ENCODE measurements at places on chromosomes 7 and 10.

GRCh38 chr10:128568491-128568890 lies 442.3 kb upstream of the MKI67 start:
- DNase-seq = no peak

GRCh38 chr10:3148994-3149393 lies 23.6 kb downstream of the PITRM1 start:
- no peak for DNase-seq

DNA sequence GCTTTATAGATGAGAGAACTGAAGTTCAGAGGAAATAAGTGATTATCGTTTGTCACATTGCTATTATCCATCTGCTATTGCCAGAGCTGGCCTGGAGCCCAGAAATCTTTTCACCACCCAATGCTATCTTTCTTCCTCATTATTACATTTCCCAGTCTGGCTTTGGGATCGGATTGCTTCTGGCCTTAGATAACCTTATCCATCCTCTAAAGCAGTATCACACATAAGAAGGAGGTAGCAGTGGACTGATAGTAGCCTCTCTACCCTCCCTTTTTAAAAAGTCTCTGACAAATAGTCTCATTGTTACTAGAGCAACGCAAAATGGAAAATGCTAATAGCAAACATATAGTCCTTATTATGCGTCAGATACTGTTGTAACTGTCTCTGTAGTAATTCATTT lies 1.3 kb upstream of the CLDN12 start:
- no peak for DNase-seq

DNA sequence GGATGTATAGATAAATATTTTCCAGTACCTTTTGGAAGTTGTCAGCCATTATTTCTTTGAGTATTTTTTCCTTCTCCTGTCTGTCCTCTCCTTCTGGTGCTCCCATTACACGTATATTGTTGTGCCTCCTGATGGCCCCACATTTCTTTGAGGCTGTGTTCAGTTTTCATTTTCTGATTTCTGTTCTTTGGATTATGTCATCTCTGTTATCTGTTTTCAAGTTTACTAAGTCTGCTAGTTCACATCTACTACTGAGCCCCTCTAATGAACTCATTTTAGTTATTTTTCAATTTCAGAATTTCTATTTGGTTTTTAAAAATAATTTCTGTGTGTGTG lies 16.3 kb downstream of the RBM33 start:
- DNase-seq = no peak

- DNase-seq = no peak
These were observed 349.4 kb downstream of the GATA3 start for GRCh38 chr10:8403711-8404371.

DNA sequence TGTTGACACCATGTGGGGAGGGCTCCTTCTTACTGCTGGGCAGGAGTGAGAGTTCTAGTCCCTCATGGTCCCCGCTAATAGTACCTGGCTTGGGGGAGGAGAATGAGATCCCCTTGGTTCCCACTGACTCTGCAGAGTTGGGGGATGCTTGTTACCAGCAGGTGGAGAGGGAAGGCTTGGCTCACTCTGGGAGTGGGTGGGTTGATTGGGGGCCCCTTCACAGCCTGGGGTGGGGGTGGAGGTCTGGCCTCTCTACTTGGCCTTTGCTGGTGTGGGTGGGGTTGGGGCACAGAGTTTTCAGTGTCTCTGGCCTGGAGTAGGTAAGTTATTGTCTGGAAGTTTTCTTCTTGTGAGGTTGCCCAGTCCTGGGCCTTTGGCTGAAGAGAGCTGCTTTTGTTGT lies 31.9 kb downstream of the ADCY1 start:
- DNase-seq = peak; percentile 2

DNA sequence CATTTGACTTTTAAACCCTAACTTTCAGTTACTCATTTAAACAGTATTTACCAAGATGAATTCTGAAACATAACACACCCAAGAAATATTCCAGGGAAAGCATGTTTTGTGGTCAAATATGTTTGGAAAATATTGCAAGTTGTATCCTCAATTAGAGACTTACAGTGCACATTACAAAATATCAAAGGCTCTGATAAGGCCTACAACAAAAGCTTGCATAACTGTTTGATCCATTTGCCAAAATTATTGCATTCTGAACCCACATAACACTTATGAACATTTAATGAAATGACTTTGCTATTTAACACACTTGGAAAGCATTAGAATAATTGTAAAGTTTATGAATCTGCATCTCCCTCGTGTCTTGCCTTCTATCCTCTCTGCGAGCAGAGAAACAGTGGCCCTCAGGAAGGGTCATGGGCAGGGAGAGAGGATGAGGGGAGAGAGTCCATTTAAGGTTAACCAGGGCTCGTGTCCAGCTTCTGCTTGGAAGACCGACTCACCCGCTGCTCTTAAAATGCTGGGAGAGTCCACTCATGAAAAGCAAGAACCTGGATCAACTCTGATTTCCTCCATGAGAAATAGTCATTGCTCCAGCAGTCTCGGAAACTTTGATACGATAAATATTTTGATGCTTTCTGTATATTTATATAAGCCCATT lies 408.2 kb upstream of the ZMIZ1 start:
- no peak for DNase-seq

- no peak for DNase-seq
These were observed 242.1 kb downstream of the MGMT start for GRCh38 chr10:129709101-129709500.

DNA sequence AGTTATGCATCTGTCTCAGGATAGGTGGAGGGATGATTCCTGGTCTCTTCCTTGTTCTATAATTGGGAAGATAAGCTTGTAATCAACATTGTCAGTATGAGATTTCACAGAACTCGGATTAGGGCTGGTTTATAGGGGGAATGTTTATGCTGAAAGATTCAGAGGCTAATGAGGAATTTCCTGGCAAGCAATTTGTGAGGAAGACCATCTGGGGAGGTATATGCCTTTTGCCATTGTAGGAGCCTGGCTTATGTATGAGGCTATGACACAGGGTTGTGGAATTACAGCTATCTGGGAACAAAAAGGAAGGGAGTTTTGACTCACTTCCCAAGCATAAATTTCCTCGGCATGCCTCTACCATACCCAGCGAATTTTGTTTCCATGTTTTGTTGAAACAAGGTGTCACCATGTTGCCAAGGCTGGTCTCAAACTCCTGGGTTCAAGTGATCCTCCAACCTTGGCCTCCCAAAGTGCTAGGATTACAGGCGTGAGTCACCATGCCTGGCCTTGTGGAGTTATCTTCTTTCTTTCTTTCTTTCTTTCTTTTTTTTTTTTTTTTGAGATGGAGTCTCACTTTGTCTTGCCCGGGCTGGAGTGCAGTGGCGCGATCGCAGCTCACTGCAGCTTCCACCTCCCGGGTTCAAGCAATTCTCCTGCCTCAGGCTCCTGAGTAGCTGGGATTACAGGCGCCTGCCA lies 1.6 kb upstream of the COPS6 start:
- DNase-seq = no peak

DNA sequence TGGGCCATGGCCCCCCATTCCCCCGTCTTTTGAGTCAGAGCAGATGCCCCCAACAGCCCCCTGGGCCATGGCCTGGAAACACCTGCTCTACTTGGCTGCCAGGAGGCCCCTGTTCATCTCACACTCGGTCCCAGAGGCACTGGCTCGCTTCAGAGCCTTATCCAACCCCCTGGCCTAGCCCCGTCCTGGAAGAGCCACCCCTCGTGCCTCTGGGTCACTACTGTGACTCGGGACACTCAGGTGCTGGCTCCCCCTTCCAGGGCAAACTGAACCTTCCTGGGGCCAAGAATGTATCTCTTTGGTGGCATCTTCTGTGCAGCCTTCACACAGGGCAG lies 7.0 kb downstream of the POLR2J start:
- peak; percentile 17 for DNase-seq

DNA sequence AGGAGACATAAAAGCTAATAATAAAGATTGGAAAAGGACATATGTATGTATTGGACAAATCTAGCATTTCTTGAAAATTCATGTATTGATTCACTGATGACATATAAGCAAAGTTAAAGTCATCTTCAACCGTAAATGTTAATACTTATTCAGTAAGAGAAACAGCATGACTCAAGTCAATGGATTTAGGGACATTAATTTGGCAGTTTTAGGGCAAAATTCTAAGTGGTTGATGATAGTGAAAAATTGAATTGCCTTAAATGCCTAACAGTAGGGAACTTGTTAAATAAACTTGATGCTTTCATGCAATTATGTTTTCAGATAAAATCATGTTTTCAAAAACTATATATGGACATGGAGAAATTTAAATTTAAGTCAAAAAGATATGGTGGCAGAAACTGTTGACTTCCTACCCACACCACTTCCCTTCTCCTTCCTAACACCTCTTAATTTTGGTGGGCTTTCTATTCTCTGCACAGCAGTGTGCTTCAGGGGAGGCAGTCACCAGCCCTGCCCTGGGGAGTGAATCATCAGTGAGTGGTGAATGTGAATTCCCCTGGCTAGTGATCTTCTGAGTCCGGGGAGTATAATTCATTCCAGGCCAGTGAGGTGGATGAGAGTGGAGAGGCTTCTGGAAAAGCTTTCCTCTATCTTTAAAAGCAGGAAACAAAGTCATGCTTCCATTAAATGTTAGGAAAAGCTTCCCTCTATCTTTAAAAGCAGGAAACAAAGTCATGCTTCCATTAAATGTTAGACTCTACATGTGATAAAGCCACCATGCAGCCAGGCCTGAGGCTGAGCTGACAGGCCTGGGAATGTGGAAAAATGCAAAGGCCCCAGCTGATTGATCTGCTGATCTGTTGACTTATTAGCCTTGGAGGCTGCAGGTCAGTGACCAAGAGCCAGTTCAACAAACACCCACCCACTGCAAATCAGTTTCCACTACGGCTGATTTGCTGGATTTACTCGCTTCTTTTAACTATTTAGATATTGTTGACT lies 25.2 kb upstream of the ITGB1 start:
- peak; percentile 32 for DNase-seq

DNA sequence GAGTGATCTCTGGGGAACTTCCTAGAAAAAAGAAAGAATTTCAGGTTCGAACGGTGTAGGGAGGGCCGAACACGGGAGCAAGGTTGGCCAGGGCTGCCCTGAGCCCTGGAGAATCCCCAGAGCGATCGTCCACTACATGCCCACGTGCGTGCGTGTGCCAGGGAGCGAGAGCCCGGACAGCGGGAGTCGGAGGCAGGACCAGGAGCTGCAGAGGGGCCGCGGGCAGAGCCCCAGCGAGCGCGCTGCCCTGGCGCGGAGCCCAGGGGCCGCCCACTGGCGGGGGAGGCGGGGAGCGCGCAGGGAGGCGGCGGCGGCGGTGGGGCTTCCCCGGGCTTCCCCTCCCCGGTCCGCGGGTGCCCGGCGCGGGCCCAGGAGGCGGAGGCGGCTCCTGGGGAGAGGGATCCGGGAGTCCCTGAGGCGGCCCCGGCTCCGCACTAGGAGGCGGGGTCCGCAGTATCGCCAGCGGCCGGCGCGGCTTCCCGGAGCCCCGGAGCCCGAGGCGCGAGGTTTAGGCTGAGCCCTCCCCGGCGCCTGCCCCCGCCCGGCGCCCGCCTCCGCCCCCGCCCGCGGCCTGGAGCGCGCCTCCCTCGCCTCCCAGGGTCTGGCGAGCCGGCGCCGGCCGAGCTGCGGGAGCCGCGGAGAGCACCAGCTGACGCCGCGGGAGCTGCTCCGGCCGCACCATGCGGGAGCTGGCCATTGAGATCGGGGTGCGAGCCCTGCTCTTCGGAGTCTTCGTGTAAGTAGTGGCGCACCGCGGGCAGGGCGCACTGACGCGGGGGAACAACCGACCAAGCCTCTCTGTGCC lies at the start of gene PLPP4:
Gene PLPP4, plus strand, starts transcription at position 602 of the 805 bp plus-strand sequence. Its CDS starts 79 bp downstream, at position 681.
- no peak for DNase-seq

GRCh38 chr7:37481154-37481553 lies 32.5 kb upstream of the ELMO1 start:
- DNase-seq = no peak

DNA sequence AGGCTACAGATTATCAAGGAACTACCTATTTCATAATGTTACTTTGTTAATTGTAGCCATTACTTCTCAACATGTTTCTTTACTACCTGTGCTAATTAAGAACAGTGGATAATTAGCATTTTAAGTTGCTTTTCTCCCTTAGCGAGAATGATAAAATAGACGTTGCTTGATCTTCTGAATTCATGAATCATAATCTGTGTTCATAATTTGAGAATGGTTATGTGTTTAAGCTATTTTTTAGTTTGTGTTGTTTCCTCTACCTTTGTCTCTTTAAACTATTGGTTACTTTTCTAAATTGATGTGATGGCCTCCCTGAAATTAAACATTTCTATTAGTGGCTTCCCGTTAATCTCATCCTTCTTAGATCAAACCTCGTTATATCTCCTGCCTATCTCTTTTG lies at the start of gene ZRANB1:
Gene ZRANB1, plus strand, starts transcription at position 301 of the 400 bp plus-strand sequence. CDS start 371 bp downstream, outside the sequence.
- no peak for DNase-seq

- DNase-seq = no peak
These were observed 35.5 kb downstream of the VOPP1 start for GRCh38 chr7:55536619-55537457.

GRCh38 chr10:114239117-114239993 lies at the start of gene VWA2:
VWA2 (plus strand) TSS chr10:114239254; CDS start chr10:114248714, 9,460 bp downstream.
- DNase-seq = peak; percentile 56

DNA sequence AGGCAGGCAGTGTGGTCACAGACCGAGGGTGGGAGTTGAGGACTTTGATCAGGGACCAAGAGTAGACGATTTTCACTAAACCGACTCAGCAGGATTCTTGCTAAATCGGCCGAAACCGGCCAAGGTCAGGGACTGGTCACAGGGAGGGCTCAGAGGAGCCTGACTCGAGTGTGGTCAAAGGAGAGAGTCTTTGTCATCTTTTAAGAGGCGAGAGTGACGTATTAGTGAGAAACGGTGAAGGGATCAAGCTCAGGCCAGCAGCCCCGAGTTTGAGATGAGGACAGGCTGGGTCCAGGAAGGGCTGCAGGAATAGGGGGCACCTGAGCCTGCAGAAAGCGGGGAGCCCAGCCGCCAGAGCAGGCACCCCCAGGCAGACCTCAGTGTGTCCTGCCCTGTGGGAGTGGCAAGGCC lies 41.6 kb upstream of the FAM20C start:
- no peak for DNase-seq

- no peak for DNase-seq
These were observed 80.0 kb downstream of the PAX2 start for GRCh38 chr10:100825325-100825875.

GRCh38 chr7:11579141-11579540 lies 252.9 kb downstream of the THSD7A start:
- no peak for DNase-seq

- DNase-seq = no peak
These were observed 27.4 kb upstream of the PRKAG2 start for GRCh38 chr7:151904270-151904669.
